Fibroblast of upper back skin (primary cell): ENCODE measurements at places on chromosomes 1 and 21.

DNA sequence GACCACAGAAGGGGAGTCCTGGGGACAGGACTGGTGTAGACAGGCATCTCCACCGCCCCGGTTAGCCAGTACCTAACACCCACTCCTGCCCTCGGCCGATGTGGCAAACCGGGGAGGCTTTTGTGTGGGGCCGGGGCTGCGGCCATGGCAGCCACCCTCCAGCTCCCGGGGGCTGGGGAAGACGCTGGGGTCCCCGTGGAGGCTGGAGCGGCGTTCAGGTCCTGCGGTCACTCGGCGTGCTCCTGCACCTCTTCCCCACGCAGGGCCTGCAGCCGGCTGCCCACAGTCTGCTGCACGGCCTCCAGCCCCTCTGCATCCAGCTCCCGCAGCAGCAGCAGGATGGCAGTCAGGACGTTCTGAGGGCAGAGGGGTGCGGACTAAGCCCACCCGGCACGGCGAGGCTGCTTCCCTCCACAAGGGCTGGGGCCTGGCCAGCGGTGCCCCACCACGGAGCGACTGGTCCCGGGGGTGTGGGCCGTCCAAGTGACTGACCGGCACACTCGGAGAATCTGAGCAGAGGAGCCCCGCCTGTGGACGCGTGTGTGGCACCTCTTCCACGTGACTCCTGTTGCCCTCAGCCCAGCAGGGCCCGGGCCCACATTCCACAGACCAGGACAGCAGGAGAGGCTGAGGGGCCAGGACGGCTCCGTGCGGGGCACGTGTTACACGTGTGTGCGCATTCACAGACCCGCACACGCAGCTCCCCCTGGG is 9.1 kb downstream of the CFAP410 start:
- no peak for DNase-seq

DNA sequence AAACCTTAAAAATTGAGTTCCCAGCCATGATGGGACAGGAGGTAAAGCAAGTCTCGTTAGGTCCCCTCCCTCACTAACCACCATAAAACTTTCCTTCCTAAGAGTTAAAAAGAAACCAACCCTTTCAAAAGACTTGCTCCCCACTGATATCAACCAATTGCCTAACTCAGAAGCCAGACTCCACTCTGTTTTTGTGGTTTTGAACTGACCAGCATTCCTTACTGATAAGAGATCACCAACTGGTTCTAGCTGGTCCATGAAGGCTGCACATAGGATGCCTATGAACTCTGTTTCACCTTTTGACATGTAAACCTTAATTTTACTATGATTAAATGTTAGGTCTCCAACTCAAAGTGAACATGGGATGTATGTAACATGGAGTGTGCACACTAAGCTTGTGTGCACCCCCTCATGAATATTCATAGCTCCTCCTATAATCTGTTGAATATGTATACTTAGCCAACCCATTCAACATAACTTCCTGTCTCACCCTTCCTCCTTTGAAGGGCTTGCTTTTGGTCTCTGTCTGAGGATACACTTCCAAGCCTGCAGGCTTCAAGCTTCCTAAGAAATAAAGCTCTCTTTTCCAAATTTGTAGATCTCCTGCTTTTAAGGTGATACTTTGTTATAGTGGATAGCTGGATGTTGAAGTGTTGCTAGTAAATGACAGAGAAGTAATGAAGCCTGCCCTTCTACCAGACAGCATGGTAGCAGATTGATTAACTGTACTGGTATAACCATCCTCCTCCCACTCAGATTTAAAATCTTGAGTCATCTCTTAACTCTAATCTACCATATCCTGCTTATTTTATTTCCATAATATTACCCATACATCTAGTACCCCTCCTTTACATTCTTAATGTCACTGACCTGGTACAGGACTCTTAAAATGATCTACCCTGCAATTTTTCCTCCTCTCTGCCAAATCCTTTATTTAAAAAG is 95.6 kb downstream of the ZNF644 start:
- DNase-seq = peak; percentile 56

GRCh38 chr1:38831731-38832369 is 27.7 kb downstream of the RRAGC start:
- DNase-seq = no peak

DNA sequence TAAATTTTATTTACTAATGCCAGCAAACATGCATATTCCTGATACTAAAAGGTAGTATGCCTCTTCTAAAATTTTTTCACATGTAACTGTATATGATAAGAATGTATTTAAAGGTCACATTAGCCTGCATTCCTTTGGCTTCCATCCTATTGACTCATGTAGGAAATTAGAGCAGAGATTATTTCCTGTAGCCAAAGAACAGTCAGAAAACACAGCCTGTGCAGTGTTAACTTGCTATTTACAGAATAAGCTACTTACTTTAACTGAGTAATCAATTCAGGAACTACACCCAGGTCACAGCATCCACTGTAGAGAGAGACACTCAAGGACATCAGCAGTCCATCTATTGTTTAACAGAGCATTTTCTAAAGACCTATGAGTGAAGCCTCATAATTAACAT is 154.5 kb upstream of the ADGRL4 start:
- DNase-seq = peak; percentile 78
